ENCODE measurements at places on chromosomes 1 and 21.

- no peak for DNase-seq
Observed at GRCh38 chr1:227170361-227171166, 147.7 kb downstream of the CDC42BPA start.

GRCh38 chr1:243256590-243256989 lies 749 bp downstream of the SDCCAG8 start:
- DNase-seq, result no peak

- DNase-seq, result no peak
Observed at GRCh38 chr1:84505493-84506001, 639 bp upstream of the SPATA1 start.

DNA sequence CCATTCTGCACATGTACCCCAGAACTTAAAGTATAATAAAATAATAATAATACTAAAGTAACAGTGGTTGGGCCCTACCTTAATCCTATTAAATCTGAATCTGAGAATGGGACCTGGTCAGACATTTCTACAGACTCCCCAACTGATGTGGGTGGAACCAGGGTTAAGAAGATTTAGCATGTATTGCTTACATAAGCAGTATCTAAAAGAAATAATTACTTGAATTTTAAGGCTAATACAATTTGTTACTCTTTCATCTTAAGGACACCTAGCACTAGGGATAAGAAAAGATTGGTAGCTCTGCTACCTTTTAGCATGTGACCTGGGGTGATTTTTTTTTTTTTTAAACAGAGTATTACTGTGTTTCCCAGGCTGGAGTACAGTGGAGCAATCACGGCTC lies 79.4 kb downstream of the IVNS1ABP start:
- no peak for DNase-seq

- DNase-seq, result peak; percentile 24
Observed at GRCh38 chr1:21175670-21176581, 771 bp downstream of the EIF4G3 start.

- DNase-seq, result no peak
Observed at GRCh38 chr1:60421965-60422364, 348.4 kb upstream of the C1orf87 start.

GRCh38 chr1:184507165-184507564 lies 120.3 kb downstream of the C1orf21 start:
- DNase-seq, result no peak

DNA sequence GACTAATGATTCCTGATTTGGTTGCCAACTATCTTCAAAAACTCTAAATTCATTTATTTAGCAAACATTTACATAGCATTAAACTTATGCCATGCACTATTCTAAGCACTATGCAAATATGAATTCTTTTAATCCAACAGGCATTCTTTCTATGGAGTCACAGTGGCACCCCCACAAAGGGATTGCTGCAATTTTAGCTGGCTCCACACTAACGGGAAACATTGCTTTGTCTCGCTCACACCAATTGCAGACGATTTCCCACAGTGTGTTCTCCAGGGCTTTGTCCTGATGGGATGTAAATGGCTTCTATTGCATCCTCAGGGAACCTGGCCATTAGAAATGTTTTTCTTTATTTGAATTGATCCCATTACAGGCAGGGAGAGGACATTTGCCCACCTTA lies 259.1 kb downstream of the BARHL2 start:
- DNase-seq, result no peak

GRCh38 chr1:22773981-22774832 lies 63.6 kb downstream of the EPHB2 start:
- DNase-seq, result no peak

- no peak for DNase-seq
Observed at GRCh38 chr1:244210884-244211558, 159.9 kb downstream of the ZBTB18 start.

- no peak for DNase-seq
Observed at GRCh38 chr1:48566492-48566891, 94.5 kb upstream of the SPATA6 start.

- no peak for DNase-seq
Observed at GRCh38 chr21:26717146-26717739, 128.0 kb downstream of the ADAMTS1 start.

DNA sequence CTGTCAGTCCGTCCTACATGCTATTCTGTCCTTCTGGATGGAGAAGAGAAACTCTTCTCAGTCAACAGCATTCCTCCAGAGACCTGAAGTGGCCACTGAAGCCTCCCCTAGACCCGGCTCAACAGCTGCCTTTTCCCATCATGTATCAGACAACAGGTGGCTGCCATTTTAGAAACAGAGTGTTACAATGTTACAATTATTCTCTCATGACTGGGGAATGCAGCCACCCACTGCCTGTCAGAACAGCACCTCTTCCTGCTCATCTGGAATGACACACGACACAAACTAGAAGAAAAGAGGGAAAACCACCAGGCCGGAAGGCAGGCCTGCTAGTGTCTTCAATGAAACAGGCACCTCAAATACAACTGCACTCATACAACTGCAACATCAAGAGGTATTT lies 105.3 kb downstream of the PGBD5 start:
- DNase-seq, result no peak

- no peak for DNase-seq
Observed at GRCh38 chr1:161235957-161236775, 1.8 kb downstream of the NR1I3 start.

- no peak for DNase-seq
Observed at GRCh38 chr1:62318756-62319544, at the start of gene KANK4. Gene KANK4, minus strand, starts transcription at chr1:62319434. Its CDS starts 37,870 bp downstream, at chr1:62281564.

DNA sequence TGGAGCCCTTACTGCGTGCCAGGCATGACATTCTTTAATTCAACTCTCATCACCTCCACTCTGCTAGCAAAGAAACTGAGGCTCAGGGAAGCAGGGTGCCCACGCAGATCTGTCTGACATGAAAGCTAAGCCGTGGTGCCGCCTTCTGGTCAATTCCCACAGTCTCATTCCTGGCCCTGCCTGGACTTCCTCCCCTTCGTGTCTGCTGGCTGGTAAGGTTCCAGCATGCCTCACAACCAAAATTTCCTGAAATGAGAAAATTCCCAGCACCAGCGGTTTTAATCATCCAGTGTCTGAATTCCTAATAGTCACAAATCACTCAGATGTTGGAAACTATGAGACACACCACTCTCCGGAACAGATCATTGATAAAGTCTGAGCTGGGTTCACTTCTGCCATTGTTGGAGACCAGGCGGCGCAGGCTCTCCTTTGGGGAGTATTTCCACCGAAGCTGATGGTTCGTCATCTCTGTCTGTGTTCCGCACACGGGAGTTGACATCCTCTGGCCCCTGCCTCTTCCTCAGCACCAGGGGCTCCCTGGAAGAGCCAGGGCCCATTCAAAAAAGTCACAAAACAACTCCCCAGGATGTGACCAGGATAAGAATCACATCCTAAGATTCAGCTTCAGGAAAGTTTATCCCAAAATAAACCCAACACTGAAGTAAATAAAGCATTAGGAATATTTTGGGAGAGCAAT lies 167.7 kb downstream of the PLPP3 start:
- DNase-seq, result no peak

DNA sequence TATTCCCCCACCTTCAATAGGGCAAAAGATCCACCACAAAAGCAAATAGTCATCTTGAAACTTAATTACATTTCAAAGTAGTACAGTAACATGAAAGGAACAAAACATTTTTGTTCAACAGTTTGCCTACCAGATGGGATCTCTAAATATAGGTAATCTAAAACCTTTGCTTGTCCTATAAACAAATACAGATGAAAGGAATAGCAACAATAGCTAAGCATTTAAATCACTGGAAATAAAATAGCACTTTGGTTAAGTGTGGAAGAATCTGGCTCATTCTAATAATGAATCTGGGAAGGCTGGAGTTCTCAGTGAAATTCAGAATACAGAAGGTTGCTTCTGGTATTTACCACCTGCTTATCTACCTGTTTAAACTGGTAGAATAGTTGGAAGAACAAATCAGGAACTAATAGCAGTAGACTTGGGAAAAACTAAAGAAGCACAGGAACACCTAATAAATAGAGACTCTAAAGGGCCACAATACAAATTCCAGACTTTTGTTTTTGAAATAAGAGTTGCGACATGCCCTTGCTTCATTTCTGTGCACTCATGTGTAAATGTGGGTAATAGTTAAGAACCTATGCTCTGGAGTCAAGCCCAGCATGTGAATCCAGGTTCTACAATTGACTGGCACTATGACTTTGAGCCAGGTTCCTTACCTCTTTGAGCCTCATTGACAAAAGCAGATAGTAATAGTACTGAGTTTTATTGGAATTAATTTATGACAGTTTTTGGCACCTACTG lies 2.3 kb upstream of the LYPLAL1 start:
- DNase-seq, result no peak

- no peak for DNase-seq
Observed at GRCh38 chr1:39294531-39294930, 90.0 kb downstream of the MACF1 start.

DNA sequence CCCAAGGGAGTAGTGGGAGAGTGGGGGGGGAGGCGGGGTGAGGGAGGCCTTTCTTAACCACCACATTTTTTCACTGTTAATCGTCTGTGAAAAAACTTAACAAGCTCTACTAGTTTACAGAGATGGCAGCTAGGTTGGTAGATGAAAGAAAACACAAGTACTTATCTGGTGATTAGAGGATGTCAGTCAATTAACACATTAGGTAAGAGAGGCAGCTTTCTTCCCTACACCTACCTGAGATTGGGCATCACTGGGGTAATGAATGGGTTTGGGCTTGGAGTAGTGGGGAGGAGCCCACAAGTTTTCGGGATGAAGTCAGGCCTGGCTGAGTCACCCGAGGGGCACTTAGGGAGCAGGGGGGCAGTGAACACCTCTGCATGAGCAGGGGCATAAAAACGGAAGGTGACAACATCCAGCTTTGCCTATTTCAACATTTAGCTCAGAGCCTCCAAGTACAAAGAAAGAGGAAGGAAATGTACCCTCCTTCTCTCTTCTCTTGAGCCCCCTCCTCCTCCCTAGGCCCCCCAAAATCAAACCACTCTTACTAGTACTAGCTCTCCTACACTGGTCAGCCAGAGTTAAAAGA lies 2.5 kb downstream of the LBR start:
- DNase-seq, result no peak

DNA sequence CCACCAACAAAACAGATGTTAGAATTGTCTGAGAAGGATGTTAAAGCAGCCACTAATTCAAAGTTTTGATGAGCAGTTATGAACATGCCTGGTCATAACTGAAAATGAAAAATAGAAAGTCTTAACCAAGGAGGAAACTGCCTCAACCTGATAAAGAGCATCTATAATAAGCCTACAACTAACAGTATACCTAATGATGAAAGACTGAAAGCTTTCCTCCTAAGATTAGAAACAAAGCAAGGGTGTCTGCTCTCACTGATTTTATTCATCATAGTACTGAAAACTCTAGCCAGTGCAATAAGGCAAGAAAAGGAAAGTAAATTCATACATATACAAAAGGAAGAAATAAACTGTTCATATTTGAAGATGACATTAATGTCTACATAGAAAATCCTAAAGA lies 82.0 kb downstream of the KCNK1 start:
- no peak for DNase-seq

GRCh38 chr21:14616380-14617039 lies 70.4 kb upstream of the SAMSN1 start:
- no peak for DNase-seq

- DNase-seq, result peak; percentile 14
Observed at GRCh38 chr1:32393832-32394140, 455 bp downstream of the BSDC1 start.

GRCh38 chr1:150613061-150613920 lies 16.1 kb downstream of the ENSA start:
- DNase-seq, result peak; percentile 86

- no peak for DNase-seq
Observed at GRCh38 chr1:210367566-210367965, 38.9 kb downstream of the HHAT start.

DNA sequence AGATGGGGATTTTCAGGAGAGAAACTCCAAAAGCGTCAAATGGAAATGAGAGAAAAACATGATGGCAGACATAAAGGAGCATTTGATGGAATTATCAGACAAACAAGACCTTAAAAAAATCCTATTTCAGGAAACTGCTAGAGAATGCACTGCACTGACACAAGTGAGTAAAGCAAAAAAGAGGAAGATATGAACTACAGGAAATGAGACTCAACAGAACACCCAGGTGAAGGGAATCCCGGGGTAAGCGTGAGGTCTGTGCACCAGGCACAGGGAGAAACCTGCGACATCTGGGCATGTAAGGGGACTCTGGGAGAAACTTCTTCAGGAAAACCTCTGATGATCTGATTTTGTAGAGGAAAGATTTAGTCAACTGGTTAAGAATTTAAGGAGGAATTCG lies 2.8 kb downstream of the TARBP1 start:
- no peak for DNase-seq

DNA sequence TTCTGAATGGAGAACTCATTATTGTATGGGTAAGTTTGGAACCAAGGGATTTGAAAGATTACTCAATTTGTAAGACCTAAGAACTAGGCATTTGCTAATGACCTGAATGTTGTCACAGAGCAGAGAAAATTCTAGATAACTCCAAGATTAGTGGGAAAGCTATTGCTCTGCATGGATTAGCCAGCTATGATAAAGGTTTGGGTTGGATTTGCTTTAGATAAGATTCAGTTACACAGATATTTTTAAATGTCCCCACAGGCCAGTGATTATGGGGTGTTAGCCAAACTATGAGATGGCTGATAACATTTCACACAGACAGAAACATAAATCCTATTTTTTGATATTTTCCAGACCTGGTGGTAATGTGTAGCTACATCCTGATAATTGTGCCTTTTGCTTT lies 88.2 kb downstream of the NTPCR start:
- DNase-seq, result no peak

DNA sequence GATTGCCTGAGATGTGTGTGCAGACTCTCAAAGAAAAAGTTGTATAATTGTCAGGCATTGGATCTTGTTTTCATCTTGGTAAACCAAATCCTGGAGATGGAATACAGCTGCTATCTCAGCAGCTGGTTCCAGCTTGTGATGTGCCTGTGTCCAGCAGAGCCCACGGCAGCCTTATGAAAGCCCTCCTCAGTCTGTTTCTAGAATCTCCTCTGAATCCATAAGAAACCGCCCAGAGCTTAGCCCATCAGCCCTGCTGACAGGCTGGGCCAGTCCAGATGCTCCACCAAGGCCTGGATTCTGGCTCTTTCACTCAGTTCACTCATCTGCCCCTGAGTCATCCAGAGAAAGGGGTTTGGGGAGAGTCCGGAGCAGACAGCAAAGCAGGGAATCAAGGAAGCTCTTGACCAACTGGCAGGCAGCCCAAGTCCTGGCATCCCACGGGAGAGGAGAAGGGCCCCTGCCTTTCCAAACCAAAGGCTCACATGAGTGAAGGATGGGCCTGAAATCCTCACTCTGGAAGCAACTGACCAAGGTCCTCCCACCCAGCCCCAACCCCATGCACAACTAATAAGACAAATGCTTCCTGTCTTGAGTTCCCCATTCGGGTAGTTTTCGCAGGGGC lies 45.7 kb downstream of the NAV1 start:
- no peak for DNase-seq

GRCh38 chr1:78003882-78004718 lies 639 bp upstream of the DNAJB4 start:
- peak; percentile 50 for DNase-seq
